ENCODE measurements at places on chromosomes 2 and 18.

GRCh38 chr18:64244571-64244970 lies 95.7 kb upstream of the LINC00305 start:
- no peak for DNase-seq
- no peaks in the 10 kb centered on the region for H3K4me1 ChIP-seq
- no peaks in the 10 kb centered on the region for H3K36me3 ChIP-seq
- H3K27me3 ChIP-seq = peaks cover 3% of the 10 kb centered on the region
- no peak overlapping the region for H3K27ac ChIP-seq
- no peak overlapping the region for H3K4me3 ChIP-seq

DNA sequence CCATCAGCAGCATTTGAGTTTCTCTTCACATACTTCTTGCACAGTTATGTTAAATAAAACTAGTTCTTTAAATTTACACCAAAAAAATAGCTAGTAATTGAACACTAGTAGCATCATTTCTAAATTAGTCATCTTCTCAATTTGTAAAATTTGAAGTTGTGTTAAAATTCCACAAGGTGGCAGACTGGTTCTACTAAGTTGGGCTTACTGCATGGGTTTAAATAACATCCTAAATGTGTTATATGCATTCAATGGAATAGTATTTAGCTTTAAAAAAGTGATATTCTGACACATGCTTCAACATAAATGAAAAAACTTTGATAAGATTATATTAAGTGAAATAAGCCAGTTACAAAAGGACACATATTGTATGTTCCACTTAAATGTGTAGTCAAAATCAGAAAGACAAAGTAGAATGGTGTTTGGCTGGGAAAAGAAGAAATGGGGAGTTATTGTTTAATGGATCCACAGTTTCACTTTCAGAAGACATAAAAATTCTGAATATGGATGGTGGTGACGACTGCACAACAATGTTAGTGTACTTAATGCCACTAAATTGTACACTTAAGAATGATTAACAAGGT lies 28.7 kb upstream of the RPRD1A start:
- no peak overlapping the region for H3K27ac ChIP-seq
- H3K4me3 ChIP-seq = no peak overlapping the region
- no peak for DNase-seq
- peaks cover 6% of the 10 kb centered on the region for H3K4me1 ChIP-seq
- peaks cover 7% of the 10 kb centered on the region for H3K27me3 ChIP-seq

- no peaks in the 10 kb centered on the region for H3K4me1 ChIP-seq
- peaks cover 39% of the 10 kb centered on the region for H3K36me3 ChIP-seq
- no peak overlapping the region for H3K4me3 ChIP-seq
These were observed 39.0 kb upstream of the ZFP36L2 start for GRCh38 chr2:43265421-43265820.

GRCh38 chr2:84654414-84654813 lies 138.1 kb downstream of the DNAH6 start:
- H3K4me1 ChIP-seq = no peaks in the 10 kb centered on the region
- H3K27ac ChIP-seq = no peak overlapping the region
- no peak overlapping the region for H3K4me3 ChIP-seq
- peaks cover 8% of the 10 kb centered on the region for H3K27me3 ChIP-seq
- peaks cover 2% of the 10 kb centered on the region for H3K36me3 ChIP-seq
- no peak for DNase-seq

DNA sequence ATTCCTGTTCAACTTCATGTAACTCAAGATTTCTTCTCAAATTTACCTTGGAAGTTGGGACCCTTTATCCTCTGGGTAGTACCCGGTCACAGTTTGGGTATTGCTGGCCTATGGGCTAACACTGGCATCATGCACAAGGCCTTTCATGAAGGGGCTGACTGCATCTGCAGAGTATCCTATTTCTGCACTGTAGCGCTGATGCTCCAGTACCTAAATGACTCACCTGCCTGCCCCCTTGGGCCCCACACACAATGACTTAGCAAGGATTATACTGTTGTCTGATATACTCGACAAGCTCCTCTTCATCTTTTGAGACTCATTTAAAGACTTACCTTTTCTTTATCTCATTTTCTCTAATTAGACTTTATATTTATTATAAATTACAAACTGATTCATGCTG lies 39.9 kb downstream of the DNAH6 start:
- H3K27ac ChIP-seq = no peak overlapping the region
- H3K4me3 ChIP-seq = no peak overlapping the region
- peaks cover 5% of the 10 kb centered on the region for H3K27me3 ChIP-seq
- H3K36me3 ChIP-seq = peaks cover 4% of the 10 kb centered on the region
- no peak for DNase-seq

DNA sequence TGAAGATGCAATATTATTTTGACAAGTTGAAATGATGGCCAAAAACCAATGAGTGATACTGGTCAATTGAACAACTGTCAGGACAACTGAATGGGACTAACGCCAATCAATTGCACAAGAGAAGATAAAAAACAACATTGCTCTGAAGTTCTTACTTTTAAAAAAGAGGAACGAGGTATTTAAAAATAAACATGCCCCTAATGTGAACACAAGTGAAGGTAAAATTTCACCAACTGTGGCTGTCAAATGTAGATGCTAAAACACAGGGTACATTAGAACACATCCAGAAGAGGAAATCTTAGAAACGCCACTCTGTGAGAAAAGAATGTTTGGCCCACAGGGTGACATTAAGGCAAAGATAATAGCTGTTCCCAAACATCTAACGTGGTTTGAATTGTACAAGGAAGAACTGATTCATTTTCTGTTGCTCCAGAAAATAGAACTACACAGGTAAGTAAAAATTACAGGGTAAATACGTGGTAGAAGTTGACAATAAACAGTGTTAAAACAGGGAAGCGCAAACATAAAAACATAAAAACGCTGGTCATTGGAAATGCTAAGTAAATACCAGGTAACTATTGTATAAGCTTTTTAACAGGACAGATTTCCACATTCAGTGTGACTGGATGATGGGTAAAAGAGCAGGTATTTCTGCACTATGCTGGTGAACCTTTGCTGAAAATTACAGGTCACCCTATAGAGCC lies 20.3 kb downstream of the LONRF2 start:
- H3K4me3 ChIP-seq = no peak overlapping the region

DNA sequence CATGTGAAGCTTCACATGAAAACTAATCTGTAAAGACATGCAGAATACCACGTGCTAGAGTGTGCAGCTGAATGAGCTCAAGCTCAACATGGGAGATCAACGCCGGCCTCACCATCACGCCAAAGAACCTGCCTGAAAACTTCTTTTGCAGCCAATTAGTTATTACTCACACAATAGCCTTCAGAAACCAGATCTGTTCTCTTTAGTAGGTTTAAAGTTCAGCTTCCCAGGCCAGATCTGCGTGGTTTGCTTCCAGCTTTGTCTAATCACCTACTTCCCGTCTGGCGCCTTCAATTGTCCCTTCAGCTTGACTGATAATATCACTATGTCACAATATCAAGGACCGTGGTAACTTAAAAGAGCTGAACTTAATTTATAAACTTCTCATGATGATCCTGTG lies 68.0 kb upstream of the ZNF236 start:
- no peaks in the 10 kb centered on the region for H3K4me1 ChIP-seq
- no peak overlapping the region for H3K4me3 ChIP-seq
- H3K36me3 ChIP-seq = peaks cover 6% of the 10 kb centered on the region

- peak overlapping the region; percentile 43 for H3K27ac ChIP-seq
- H3K27me3 ChIP-seq = peaks cover 37% of the 10 kb centered on the region
- H3K4me3 ChIP-seq = peak overlapping the region; percentile 81
- peaks cover 7% of the 10 kb centered on the region for H3K36me3 ChIP-seq
- H3K4me1 ChIP-seq = peaks cover 30% of the 10 kb centered on the region
- DNase-seq = peak; percentile 18
These were observed 2.0 kb upstream of the CYP26B1 start for GRCh38 chr2:72149556-72150156.

GRCh38 chr2:37464067-37464466 lies 119.6 kb downstream of the QPCT start:
- no peaks in the 10 kb centered on the region for H3K27me3 ChIP-seq
- DNase-seq = no peak
- no peak overlapping the region for H3K27ac ChIP-seq
- no peaks in the 10 kb centered on the region for H3K36me3 ChIP-seq
- H3K4me1 ChIP-seq = no peaks in the 10 kb centered on the region

GRCh38 chr2:126915903-126916302 lies 17.2 kb downstream of the TEX51 start:
- no peaks in the 10 kb centered on the region for H3K36me3 ChIP-seq
- no peak for DNase-seq
- H3K27ac ChIP-seq = no peak overlapping the region
- peaks cover 5% of the 10 kb centered on the region for H3K27me3 ChIP-seq

- H3K27ac ChIP-seq = no peak overlapping the region
- no peaks in the 10 kb centered on the region for H3K4me1 ChIP-seq
- DNase-seq = no peak
These were observed 467.0 kb upstream of the RAB12 start for GRCh38 chr18:8142131-8142711.

DNA sequence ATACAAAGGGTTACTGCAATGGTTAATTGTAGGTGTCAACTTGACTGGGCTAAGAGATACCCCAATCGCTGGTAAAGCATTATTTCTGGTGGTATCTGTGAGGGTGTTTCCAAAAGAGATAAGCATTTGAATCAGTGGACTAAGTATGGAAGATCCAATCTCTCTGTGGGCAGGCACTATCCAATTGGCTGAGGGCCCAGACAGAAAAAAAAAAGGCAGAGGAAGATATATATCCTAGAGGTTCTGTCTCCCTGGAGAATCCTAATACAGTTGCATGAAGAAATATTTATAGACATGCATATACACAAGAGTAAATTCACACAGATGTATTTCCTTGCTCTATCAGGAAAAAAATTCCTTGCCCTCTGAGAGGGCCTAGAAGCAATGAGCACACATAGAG lies 43.9 kb downstream of the TBC1D8 start:
- no peaks in the 10 kb centered on the region for H3K27me3 ChIP-seq
- DNase-seq = no peak
- H3K4me1 ChIP-seq = no peaks in the 10 kb centered on the region
- no peak overlapping the region for H3K4me3 ChIP-seq
- no peak overlapping the region for H3K27ac ChIP-seq

DNA sequence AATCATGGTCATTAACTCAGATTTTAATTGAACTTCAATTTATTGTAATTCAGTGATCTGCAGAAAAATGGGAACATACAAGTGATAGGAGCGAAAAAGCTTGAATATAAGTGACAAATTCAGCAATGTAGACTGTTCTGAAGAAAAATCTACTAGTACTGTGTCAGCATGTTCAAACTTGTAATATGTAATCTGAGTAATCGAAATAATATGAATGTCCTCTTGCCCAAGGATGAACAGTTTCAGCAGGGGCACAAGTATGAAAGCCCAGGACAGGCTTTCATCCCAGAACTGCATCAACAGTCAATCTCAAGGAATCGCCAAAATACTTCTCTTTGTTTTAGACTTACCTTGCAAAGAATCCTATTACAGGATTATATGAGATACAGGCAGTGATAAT lies 1110.5 kb downstream of the LRP1B start:
- H3K4me1 ChIP-seq = no peaks in the 10 kb centered on the region
- H3K36me3 ChIP-seq = no peaks in the 10 kb centered on the region
- H3K4me3 ChIP-seq = no peak overlapping the region
- H3K27ac ChIP-seq = no peak overlapping the region

DNA sequence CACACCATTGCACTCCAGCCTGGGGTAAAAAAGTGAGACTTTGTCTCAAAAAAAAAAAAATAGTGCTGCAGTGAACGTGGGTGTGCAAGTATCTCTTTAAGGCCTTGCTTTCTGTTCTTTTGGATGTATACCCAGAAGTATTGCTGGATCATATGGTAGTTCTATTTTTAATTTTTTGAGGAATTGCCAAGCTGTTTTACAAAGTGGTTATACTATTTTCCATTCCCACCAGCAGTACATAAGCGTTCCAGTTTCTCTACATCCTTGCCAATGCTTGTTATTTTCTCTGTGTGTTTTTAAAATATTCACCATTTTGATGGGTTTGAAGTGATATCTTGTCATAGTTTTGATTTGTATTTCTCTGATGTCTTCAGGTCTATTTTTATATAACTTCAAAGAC lies 13.1 kb downstream of the ARMC9 start:
- no peaks in the 10 kb centered on the region for H3K4me1 ChIP-seq
- no peaks in the 10 kb centered on the region for H3K36me3 ChIP-seq
- H3K4me3 ChIP-seq = no peak overlapping the region
- DNase-seq = no peak
- H3K27me3 ChIP-seq = no peaks in the 10 kb centered on the region
- no peak overlapping the region for H3K27ac ChIP-seq

GRCh38 chr2:158464426-158465281 lies 7.9 kb downstream of the PKP4 start:
- H3K4me1 ChIP-seq = peaks cover 4% of the 10 kb centered on the region
- no peak overlapping the region for H3K4me3 ChIP-seq
- no peaks in the 10 kb centered on the region for H3K36me3 ChIP-seq
- H3K27ac ChIP-seq = no peak overlapping the region
- no peak for DNase-seq
- peaks cover 3% of the 10 kb centered on the region for H3K27me3 ChIP-seq

GRCh38 chr2:80392441-80392840 lies 87.9 kb upstream of the LRRTM1 start:
- H3K36me3 ChIP-seq = no peaks in the 10 kb centered on the region
- no peaks in the 10 kb centered on the region for H3K27me3 ChIP-seq
- DNase-seq = no peak

DNA sequence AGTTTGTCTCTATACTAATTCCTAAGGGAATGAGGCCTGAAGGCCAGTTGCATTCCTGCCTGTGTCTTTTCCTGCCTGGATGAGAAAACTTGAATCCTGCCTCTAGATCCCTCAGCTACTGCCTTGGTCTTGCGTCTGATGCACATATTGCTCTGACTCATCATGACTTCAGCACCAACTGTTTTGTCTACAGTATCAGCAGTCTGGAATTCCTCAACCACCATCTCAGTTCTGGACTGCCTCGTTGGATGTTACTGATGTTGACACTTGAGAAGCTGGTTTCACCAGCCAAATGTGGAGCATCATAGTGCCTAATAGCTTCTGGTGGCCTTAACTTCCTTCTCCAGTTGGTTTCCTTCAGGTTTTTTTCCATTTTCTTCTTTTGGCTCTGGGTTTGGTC lies 211.0 kb downstream of the CTNNA2 start:
- no peaks in the 10 kb centered on the region for H3K4me1 ChIP-seq
- no peaks in the 10 kb centered on the region for H3K27me3 ChIP-seq
- no peak overlapping the region for H3K4me3 ChIP-seq
- no peaks in the 10 kb centered on the region for H3K36me3 ChIP-seq
- no peak overlapping the region for H3K27ac ChIP-seq

- H3K27ac ChIP-seq = no peak overlapping the region
- peaks cover 2% of the 10 kb centered on the region for H3K27me3 ChIP-seq
- DNase-seq = no peak
- H3K4me1 ChIP-seq = no peaks in the 10 kb centered on the region
- H3K4me3 ChIP-seq = no peak overlapping the region
These were observed 431.4 kb upstream of the TNP1 start for GRCh38 chr2:217291259-217291658.

DNA sequence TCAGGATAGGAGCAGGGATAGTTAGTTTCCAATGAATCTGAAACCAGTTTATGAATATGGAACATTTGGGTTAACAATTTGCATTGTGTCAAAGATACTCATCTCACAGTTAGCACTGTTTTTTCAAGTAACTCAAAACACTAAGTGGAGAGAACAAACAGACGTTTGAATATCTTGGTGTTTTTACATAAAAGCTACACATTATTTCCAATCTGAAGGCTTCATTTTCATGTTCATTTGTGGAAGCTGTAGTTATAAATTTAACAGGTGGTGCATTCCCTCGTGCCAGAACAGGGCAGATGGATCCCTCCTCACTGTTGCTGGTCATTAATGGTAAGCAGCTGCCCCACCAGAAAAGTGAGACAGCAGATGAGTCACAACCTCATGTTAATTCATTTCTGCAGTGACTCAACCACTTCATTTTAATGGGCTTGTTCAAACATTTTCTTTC lies 286.9 kb downstream of the TMX3 start:
- H3K36me3 ChIP-seq = no peaks in the 10 kb centered on the region
- no peak overlapping the region for H3K27ac ChIP-seq
- H3K27me3 ChIP-seq = no peaks in the 10 kb centered on the region
- H3K4me3 ChIP-seq = no peak overlapping the region
